Activated T-helper 17 cell treated with anti-CD3 and anti-CD28 coated beads, Interleukin-2, amount 50 U/mL, for 72 hours (primary cell): ENCODE measurements at places on chromosomes 11 and 22. TPM values are rescaled to one million over a fixed set of nuclear protein-coding genes. Genes with fewer than 3 reads are reported as not detected.

- ATAC-seq, result no peak
These were observed 191.6 kb downstream of the IGLL1 start for GRCh38 chr22:23388517-23388890.

DNA sequence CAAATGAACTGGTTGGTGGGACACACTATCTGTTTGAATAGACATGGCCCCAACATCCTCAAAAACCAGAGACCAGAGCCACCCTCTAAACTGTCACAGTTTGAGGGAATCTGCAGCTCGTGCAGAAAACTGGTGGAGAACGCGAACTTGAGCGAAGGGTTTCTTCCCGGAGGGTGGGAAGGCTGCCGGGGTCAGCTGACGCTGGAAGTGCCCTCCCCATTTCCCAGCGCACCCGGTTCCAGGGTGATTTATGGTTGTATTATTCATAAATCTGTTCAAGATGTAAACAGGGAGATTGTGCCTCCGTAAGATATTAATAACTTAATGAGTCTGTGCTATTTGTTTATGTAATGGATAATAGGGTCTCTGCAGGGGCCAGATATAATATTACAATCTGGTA lies 1396.7 kb downstream of the BRD1 start:
- ATAC-seq, result no peak

DNA sequence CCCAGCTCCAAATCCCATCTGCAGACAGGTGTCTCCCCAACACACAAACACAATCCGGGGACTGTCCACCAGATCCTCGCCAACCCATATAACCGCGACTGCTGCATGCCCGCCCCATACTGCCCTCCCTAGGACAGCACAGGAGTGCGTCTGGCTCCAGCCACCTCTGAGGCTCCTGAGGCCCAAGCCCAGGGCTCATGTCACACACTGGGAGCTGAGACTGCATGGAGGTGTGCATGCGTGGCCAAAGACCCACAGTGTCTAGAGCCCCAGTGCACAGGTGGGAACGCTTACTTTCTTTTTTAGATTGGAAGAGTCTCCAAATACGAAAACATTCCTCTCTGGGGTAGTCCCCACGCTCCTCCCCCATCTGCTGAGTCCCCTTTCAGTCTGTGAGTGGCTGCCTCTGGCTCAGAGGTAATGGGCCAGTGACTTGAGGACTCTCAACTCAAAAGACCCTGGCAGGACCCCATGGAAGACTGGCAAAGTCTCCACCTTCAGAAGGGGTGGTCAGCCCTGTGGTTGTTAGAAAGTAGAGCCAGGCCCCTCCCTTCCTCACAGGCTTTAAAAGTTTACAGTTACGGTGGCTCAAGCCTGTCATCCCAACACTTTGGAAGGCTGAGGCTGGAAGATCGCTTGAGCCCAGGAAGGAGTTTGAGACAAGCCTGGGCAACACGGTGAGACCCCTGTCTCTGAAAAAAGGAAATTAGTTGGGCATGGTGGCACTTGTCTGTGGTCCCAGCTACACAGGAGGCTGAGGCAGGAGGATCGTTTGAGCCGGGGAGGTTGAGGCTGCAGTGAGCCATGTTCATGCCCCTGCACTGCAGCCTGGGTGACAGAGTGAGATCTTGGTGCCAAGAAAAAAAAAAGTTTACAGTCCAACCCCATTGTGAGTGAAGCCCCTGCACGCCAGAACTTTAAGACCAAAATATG lies 2.3 kb downstream of the CBX7 start:
- no peak for ATAC-seq

DNA sequence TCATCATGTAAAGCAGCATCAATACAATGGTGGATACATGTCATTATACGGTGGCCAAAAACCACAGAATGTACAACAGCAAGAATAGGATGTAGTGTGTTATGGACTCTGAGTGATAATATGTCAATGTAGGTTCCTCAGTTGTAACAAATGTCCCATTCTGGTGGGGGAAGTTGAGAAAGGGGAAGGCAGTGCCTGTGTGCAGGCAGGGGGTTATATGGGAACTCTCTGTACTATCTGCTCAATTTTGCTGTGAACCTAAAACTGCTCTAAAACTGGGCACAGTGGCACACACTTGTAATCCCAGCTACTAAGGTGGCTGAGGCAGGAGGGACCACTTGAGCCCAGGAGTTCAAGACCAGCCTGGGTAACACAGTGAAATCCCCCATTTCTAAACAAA lies 5.9 kb downstream of the CHKA start:
- ATAC-seq, result no peak

DNA sequence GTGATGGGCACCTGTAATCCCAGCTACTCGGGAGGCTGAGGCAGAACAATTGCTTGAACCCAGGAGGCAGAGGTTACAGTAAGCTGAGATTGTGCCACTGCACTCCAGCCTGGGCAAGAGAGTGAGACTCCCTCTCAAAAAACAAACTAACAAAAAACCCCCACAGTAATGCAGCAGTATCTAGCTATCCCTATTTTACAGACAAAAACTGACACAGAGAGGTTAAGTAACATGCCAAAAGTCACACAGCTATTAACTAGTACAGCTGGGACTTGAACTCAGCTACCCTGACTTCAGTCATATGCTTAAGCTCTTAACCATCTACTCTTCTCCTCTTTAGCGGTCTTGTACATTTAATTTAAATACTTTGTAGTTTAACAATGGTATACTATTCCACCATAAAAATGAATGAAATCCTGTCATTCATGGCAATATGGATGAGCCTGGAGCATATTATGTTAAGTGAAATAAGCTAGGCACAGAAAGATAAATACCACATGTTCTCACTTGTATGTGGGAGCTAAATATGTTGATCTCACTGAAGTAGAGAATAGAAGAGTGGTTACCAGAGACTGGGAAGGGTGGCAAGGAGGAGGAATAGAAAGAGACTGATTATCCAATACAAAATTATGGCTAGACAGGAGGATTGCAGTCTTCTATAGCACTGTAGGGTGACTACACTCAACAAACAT lies 82.8 kb downstream of the DENND5A start:
- ATAC-seq, result no peak

GRCh38 chr11:115741376-115742107 lies 237.3 kb upstream of the CADM1 start:
- ATAC-seq, result no peak

GRCh38 chr11:4695442-4695841 lies 2.2 kb downstream of the OR51E2 start:
- no peak for ATAC-seq

CARS1 gene
- 84.9 TPM for total RNA-seq

DNA sequence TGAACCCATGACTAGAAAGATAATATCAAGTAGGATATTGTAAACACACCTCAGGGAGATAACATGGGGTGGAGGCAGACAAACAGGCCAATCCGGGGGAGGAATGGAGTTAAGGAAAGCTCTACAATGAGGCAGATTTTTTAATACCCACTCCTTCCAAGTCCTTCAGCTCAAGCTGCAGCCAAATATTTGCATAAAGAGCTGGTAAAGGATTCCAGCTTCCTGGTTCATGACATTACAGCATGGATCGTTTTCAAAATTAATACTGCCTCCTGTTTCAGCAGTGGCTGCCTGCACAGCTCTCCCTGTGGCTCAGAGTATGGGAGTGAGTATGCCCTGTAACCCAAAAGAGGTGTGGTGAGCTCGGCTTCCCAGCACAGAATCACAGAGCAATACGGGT lies 5.1 kb downstream of the POU2AF3 start:
- ATAC-seq, result no peak

DNA sequence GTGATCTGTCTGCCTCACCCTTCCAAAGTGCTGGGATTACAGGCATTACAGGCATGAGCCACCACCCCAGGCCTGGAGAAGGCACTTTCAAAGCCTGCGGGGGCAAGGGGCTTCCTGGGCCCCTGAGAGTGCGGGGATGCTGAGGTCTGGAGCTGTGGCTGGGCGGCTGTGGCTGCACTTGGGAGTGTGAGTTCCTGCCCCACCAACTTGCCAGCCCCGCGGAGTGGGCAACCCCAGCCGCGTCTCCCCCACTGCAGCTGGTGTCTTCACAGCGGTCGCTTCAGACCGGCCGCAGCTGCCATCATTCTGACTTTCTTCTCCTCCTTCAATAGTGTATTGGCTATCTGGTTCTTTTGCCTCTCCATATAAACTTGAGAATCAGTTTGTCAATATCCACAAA lies 10.7 kb upstream of the MAP6 start:
- ATAC-seq, result no peak

GLYAT gene
- total RNA-seq, result 0.13 TPM
